Adrenal gland (tissue), 19 donors: ENCODE measurements at places on chromosomes 12 and 14. TPM values are rescaled to one million over a fixed set of nuclear protein-coding genes. Genes with fewer than 3 reads are reported as not detected.

DNA sequence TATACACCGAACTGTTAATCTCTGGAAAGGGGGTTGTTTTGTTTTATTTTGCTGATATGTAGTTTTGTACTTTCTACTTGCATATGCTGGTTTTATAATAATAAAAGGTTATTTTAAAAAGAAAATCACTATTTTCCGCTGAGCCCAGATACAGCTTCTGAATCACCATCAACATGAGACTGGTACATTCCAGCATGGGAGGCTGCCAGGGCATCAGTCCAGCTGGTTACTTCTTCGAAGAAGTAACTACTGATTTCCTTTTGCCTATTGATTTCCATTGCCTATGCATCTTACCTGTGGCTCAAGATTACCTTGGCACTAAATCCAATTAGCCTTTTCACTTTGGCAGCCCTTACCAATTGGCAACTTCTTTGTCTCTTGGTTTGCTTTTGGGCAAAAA, 11.7 kb upstream of the OSBPL8 start:
- H3K4me3 ChIP-seq = no peak overlapping the region
- no peak for DNase-seq
- no peak overlapping the region for H3K27ac ChIP-seq
- H3K27me3 ChIP-seq = no peaks in the 10 kb centered on the region

Gene CABP1
- polyA plus RNA-seq = 5.1 TPM

Gene WBP11
- 16.6 TPM for polyA plus RNA-seq

- no peak overlapping the region for H3K27ac ChIP-seq
- H3K27me3 ChIP-seq = no peaks in the 10 kb centered on the region
- no peaks in the 10 kb centered on the region for H3K4me1 ChIP-seq
- no peaks in the 10 kb centered on the region for H3K36me3 ChIP-seq
- H3K4me3 ChIP-seq = no peak overlapping the region
These were observed 154.5 kb upstream of the FKBP4 start for GRCh38 chr12:2640281-2640680.

Gene EIF2S3B
- polyA plus RNA-seq = 0.56 TPM

DNA sequence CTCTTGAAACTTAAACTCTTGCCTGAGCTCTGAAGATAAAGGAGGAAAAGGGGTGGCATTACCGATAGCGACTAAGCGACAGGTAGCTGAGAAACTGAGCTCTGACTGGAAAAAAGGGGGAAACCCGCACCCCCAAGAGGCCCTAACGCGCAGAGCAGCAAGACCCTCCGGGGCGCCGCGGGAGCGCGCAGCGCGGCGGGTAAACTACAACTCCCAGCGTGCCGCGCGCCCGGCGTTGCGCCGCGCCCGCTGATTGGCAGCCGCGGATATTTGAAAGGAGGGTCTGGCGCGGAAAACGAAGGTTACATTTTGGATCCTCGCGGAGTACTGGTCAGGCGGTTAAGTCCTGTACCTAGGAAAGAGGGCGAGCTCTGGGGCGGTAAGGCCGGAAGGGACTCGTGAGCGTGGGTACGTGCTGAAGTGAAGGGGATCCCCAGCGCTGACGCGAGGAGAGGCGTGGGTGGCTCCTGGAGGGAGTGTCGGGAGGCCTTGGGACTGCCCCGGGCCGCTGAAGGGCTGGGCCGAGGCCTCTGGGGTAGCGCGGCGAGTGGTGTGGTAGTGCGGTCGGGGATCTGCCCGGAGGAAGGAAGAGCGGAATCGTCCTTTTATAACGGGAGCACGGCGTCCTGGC, at the start of gene ESPL1:
ESPL1 (plus strand) TSS at position 301 of the 631 bp plus-strand sequence. CDS start 468 bp downstream, outside the sequence.
- H3K4me3 ChIP-seq = no peak within 1 kb of the TSS
- H3K27ac ChIP-seq = peak within 1 kb of the TSS; percentile 2
- peaks cover 10% of the 10 kb centered on the region for H3K4me1 ChIP-seq
- peak; percentile 68 for DNase-seq
- H3K36me3 ChIP-seq = no peaks in the 10 kb centered on the region

DNA sequence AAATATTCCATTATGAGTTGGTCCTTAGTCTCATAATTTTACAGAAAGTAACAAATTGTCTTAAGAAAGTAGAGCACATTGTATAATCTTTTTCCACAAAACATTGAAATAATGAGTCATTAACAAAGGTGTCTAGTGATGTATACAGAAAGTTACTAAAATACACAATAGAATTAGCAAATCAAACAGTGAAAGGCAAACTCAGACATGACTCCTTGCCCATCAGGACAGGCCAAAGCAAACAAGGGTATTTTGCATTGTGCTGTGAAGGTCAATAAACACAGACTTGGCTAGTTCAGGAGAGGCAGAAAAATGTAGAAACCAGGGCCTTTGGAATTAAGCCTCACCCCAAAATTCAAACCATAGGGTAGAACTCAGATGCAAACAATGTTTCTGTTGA, 37.3 kb downstream of the SIX4 start:
- H3K4me1 ChIP-seq = no peaks in the 10 kb centered on the region
- H3K36me3 ChIP-seq = no peaks in the 10 kb centered on the region

DNA sequence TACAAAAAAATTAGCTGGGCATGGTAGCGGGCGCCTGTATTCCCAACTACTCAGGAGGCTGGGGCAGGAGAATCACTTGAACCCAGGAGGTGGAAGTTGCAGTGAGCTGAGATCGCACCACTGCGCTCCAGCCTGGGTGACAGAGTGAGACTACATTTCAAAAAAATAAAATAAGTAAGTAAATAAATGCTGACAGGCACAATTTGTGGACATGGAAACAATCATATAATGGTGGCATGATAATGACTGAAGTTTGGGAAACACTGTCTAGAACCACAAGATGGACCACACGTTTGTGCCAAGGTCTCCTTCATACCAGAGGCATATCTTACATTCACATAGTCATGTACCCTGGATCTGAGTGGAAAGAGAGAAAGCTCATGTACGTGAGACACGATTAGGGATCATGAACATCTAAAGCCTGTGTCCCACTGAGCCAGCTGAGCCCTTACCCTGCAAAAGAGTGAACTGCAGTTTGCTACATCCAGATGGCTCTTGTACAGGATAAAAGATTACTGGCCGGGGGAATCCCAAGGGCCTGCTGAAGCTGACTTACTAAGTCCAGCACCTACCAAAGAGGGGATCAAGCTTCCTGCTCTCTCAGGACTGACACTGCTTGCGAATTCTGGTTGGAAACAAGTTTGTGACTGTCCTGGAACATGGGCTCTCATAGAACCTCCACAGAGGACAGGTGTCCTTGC, 62.9 kb downstream of the TRAFD1 start:
- no peak overlapping the region for H3K27ac ChIP-seq
- H3K4me1 ChIP-seq = peaks cover 6% of the 10 kb centered on the region
- DNase-seq = no peak
- H3K4me3 ChIP-seq = no peak overlapping the region
- H3K36me3 ChIP-seq = peaks cover 70% of the 10 kb centered on the region

Gene SDR9C7
- not detected for polyA plus RNA-seq

DNA sequence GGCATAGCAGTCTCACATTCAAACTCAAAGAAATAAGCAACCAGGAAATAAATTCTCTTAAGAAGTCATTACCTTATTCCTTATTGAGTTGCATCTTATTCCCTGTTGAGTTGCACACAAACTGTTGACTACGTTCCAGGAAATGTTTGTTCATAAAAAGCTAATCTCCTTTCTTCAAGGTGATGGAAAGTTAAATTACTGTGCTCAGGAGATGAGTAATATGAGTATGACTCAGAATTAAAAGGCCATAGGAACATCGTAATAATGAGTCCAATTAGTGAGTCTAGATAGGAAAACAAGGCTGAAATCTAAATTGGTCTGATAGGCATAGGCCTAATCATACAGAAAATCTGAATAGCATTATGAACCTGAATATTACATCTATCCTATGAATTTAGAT, 203.1 kb downstream of the SLC2A13 start:
- no peak for DNase-seq
- no peak overlapping the region for H3K4me3 ChIP-seq
- H3K36me3 ChIP-seq = no peaks in the 10 kb centered on the region
- peaks cover 30% of the 10 kb centered on the region for H3K4me1 ChIP-seq
- H3K27ac ChIP-seq = peak overlapping the region; percentile 20

DNA sequence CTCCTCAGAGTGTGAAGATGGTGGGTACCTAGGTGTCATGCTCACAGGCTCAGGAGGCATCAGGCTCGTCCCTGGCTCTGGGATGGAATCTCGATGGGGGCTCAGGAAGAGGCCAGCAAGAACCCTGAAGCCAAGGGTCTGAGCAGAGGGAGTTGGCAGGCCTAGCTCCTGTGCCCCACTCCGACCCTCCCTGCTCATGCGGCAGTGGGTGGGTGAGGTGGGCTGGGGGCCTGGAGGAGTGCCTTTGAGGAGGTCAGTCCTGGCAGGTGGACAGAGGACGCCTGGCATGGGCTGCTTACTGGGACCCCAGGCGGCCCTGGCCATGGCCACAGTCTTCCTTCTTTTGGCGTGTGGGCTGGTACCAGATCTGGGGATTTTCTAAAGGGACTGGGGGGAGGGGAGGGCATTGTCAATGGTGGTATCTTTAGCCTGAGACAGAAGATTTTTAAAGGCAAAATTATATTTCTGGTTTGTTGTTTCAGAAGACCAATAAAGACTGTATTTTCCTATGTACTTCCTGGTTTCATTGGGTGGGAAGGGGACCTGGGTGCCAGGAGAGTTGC, 16.0 kb downstream of the LRTM2 start:
- H3K4me1 ChIP-seq = no peaks in the 10 kb centered on the region
- H3K36me3 ChIP-seq = no peaks in the 10 kb centered on the region
- no peak overlapping the region for H3K4me3 ChIP-seq
- DNase-seq = no peak

DNA sequence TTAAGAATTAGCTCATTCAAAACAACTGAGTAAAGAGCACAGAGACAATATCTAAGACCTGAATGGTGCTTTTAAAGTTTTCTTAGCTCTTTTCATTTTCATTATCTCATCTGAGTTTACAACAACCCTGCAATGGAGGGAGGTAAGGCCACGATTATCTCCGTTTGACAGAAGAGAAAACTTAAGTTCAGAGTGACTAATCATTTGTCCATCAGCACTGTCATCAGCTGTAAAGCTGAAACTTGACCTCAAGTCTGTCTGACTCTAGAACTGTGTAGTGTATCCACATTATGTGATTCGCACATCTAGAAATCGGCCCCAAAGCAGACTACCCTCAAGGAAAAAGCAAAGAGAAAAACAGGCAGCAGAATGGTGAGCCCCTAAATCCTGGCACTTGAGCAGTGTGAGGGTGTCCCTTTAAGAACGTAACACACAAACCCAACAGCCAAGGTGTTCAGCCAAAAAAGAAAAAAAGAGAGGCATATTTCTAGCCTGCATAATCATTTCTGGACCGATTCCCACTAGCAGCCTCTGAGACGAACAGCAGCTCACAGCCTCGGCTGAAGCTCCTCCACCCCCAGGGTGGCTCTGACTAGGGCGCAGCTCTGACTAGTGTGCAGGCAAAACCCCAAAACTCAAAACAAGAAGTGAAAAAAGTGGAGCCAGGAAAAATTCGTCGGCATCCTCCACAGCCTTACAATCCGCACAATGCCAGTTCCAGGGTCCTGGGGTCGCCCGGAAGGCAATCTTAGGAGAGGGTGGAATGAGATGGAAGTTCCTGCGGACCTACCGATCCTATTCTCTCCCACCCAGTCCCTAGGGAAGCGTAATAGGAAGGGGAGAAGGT, 1.6 kb downstream of the STXBP6 start:
- H3K27ac ChIP-seq = no peak overlapping the region
- peaks cover 29% of the 10 kb centered on the region for H3K27me3 ChIP-seq
- no peak overlapping the region for H3K4me3 ChIP-seq
- H3K36me3 ChIP-seq = no peaks in the 10 kb centered on the region
- no peak for DNase-seq
- H3K4me1 ChIP-seq = peaks cover 11% of the 10 kb centered on the region

DNA sequence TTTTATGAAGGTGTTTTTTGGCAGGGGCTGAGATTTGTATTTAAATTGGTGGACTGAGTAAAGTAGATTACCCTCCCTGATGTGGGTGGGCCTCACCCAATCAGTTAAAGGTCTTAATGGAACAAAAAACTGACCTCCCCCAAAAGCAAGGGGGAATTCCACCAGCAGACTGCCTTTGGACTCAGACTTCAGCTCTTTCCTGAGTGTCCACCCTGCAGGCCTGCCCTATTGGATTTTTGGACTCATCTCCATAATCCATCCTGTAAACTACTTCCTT, 228.4 kb upstream of the CAND1 start:
- H3K27ac ChIP-seq = no peak overlapping the region
- DNase-seq = no peak
- H3K4me3 ChIP-seq = no peak overlapping the region
- H3K4me1 ChIP-seq = peaks cover 6% of the 10 kb centered on the region
- H3K36me3 ChIP-seq = no peaks in the 10 kb centered on the region

DNA sequence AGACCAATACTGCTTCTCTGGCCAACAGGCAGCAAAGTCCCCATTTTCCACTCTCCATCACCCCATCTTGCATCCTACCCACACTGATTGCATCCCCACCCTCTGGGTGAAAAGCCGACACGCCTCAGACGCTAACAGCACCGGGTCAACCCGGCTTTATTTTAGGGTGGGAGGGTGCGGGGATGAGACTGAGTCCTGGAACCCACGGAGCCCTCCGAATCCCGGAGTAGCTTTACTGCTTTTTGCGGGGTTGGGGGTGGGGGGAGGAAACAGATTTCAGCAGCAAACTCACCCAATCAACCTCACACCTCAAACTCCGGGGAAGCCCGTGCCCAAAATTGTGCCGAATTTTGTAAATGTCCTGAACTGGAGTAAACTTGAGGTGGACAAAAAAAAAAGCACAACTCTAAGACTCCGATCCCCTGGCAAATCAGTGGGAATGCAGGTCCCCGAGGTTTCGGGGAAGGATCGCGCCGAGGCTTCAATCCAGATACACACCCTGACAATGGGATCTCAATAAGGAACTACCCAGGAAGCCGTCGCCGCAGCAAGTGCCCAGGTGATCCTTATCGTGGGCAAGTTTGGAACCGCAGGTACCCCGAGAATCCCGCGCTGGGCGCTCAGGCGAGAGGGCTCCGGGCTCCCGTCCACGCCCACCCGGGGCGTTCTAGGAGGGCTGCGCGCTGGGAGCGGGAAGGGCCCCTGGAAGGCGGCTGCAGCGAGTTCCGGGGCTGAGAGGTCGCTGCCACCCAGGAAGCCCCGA, 1.1 kb downstream of the GCH1 start:
- DNase-seq = peak; percentile 28
- H3K27me3 ChIP-seq = no peaks in the 10 kb centered on the region
- H3K4me3 ChIP-seq = peak overlapping the region; percentile 37
- no peaks in the 10 kb centered on the region for H3K4me1 ChIP-seq
- peak overlapping the region; percentile 82 for H3K27ac ChIP-seq

GRCh38 chr14:61569812-61570548, 125.3 kb upstream of the HIF1A start:
- H3K36me3 ChIP-seq = no peaks in the 10 kb centered on the region
- no peak overlapping the region for H3K4me3 ChIP-seq
- no peak for DNase-seq

- no peaks in the 10 kb centered on the region for H3K4me1 ChIP-seq
- DNase-seq = no peak
- no peak overlapping the region for H3K27ac ChIP-seq
- no peak overlapping the region for H3K4me3 ChIP-seq
- no peaks in the 10 kb centered on the region for H3K36me3 ChIP-seq
These were observed 35.1 kb upstream of the RPL10L start for GRCh38 chr14:46686652-46687051.

Gene MAP3K9
- polyA plus RNA-seq = 0.67 TPM

Gene DCN
- polyA plus RNA-seq = 491 TPM

Gene CDKN3
- 1.3 TPM for polyA plus RNA-seq
